ENCODE measurements at places on chromosomes 16 and 17.

DNA sequence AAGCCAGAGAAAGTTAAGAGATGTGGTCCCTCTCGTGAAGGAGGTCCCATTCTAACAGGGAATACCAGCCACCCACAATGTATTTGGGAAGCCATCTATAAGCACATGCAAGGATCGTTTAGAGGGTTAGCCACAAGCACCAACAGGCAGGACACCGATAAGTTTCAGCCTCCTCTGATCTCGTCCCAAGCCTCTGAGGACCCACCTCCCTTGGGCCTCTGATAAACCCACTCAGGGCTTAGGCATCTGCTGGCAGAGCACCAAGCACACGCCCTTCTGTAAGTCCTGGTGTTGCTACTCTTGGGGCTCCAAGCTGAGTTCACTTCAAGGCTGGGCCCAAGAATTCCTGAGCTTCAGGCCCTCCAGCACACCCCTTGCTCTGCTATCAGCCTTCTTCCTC is 5.4 kb upstream of the PNPO start:
- no peak for DNase-seq

GRCh38 chr16:64253525-64253924 is 868.3 kb downstream of the CDH11 start:
- DNase-seq, result no peak

DNA sequence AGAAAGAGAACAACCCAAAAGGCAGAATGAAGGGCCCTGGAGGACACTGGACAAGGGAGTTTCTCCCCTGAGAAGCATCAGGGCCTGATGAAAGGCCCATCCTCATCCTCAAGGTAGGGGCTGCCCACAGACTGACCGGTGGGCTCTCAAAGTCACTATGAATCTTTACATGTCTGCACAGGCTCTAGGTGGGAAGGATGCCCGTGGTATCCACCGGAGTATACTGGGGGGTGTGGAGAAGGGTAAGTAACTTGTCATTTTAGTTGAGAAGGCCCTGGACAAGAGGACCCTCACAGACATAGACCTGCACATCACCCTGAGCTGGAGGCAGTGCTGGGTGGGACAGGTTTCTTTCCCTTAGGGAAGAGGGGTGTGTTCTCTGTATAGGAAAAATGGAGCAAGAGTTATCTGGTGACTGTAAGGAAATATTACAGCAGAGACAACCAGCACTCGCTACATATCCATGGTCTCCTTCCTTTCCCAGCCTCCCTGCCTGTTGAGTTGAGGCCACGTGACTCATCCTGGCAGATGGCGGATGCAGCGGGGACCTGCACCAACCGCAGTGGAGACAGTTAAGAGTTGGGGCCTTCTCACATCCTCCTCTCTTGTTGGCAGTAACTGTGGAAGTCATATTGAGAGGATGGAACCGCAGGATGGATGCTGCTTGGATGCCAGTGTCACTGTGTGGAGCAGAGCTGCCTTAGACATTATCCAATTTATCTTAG is 45.6 kb upstream of the KCNJ12 start:
- DNase-seq, result no peak

DNA sequence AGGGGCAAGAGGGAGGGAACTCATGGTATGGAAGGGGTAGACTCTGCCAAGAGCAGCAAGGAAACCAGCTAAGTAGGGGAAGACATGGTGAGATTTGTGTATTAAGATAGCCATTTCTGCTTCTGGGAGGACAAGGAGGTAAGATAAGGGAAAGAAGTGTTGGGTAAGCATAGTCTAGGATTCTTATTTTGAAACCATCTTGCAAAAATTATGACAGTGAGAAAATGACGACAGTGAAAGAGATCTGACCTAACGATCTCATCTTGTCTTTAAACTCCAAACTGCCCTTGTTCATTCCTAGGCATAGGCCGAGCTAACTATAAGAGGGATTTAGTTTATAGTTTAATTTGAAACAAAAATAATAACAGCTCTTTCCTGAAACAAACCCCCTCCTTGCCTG is 5.6 kb upstream of the RBL2 start:
- no peak for DNase-seq

DNA sequence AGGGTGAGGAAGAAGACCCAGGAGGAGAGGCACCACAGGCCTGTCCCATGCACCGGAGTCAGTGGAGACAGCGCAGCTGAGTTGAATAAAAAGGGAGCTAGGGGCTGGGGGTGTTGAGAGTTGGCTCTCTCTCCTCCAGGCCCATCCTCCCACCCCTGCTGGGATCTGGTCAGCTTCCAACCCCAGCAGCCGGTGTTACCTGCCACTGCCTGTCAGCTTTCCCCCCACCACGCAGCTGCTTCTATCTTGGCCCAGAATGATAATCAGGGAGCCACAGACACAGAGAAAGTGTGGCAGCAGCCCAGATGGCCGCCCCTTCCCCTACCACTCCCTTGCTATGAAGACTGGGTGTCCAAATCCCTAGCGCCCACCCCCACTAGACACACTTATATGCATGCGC is 120.6 kb upstream of the RPL38 start:
- DNase-seq, result no peak

DNA sequence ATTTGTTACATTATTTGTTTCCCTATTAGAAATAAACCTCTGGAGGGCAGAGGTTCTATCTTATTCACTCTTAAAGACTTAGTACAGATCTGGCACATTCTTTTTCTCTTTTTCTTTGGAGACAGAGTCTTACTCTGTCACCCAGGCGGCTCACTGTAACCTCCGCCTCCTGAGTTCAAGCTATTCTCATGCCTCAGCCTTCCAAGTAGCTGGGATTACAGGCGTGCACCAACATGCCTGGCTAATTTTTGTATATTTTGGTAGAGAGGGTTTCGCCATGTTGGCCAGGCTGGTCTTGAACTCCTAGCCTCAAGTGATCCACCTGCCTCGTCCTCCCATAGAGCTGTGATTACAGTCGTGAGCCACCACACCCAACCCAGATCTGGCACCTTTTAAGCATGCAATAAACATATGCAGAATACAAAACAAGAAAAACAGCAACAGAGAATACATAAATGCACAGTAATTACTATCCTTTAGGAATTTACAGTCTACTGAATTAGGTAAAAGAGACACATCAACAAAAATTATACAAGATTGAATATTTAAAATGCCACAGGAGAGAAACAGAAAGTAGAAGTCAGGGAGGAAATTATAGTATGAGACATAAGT is 52.1 kb downstream of the GPATCH8 start:
- no peak for DNase-seq
